ENCODE measurements at places on chromosomes 11 and 22. TPM values are rescaled to one million over a fixed set of nuclear protein-coding genes. Genes with fewer than 3 reads are reported as not detected.

SWAP70 gene
- total RNA-seq, result 164 TPM

CABP4 gene
- 0.65 TPM for total RNA-seq

KRTAP5-8 gene
- total RNA-seq, result not detected

CARD10 gene
- total RNA-seq, result 27.5 TPM

APOL6 gene
- 11.4 TPM for total RNA-seq

TLCD5 gene
- total RNA-seq, result 9.3 TPM

FOLR1 gene
- not detected for total RNA-seq

ATG16L2 gene
- 13.7 TPM for total RNA-seq

BCO2 gene
- total RNA-seq, result 0.61 TPM

TTC28 gene
- total RNA-seq, result 13.3 TPM

NOX4 gene
- 11.4 TPM for total RNA-seq

RASSF10 gene
- not detected for total RNA-seq

All from epithelial cell of umbilical artery (primary cell).